CD4-positive, alpha-beta T cell treated with Interleukin-2 at 100 ng/mL for 4 hours (primary cell): ENCODE measurements at places on chromosomes 16 and 17.
A peak's percentile ranks its signal among the peaks of the same experiment; 100 is the strongest.

DNA sequence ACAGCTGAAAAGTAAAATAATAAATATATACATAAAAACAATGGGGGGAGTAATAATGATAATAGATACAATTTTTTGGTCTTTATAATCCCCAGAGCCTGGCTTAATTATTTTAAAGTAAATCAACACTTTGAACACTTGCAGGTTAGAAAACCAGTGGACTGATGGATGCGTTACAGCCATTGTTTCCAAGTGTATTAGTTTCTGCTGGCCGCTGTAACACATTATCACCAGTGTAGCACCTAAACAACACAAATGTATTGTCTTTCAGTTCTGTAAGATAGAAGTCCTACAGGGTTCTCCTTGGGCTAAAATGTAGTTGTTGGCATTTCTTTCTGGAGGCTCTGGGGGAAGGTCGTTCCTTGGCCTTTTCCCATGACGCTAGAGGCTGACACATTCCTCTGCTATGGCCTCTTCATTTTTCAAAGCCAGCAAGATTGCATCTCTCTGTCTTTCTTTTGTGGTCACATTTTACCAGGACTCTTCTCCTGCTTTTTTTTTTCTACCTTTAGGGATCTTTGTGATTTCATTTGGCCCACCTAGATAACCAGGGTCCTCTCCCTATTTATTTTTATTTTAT is 116.8 kb downstream of the WWOX start:
- no peak for DNase-seq

GRCh38 chr17:59829217-59830006 is 63.3 kb downstream of the TUBD1 start:
- peak; percentile 96 for DNase-seq

DNA sequence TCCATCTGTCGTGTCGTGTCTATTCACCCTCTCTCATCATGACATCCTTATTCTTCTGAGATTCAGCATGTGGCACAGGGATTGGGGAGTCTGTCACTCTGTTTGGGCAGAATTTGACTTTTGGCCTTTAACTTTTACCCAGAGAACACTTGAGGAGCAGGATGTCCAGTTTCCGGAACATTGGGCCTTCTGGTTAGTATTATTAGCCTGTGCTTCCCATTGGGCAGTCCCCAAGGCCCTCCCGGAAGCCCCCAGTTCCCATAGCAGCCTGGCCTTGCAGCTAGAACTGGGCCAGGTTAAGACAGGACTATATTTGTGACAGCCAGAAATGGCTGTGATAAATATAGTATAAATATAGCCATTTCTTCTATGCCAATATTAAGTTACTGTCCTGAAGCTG is 9.6 kb downstream of the SCN4A start:
- DNase-seq = no peak

DNA sequence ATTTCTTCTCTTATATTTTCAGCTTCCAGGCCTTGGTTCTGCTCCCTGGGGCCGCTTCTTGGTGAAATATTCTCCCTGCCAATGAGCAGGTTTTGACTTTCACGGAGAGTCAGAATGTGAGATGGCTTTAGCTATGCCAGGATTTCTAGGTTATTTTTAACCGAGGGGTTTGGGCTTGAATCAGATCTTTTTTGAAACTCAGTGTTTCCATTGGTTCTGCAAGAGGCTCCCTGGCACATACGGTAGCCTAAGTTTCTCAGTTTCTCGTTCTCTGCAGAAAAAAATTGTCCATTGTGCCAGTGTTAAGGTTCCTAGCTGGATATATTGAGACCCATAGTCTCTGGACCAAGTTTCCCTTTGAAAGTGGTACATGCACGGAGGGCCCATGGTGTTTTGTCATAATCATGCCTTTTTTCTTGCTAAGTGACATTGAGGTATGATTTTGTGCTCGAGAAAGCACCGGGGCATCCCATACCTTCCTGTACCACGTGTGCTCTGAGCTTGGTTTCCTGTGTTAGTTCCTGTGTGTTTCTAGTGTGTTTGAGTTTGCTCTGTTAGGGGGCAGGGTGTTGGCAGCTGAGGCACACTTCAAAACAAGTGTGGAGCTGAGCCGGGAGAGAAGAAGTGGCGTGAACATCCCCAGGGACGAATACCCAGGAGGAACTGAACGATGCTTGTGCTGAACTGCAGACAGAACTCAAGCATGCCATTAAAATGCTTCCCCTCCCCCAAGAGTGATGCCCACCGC is 127.2 kb downstream of the HS3ST3B1 start:
- DNase-seq = peak; percentile 69

DNA sequence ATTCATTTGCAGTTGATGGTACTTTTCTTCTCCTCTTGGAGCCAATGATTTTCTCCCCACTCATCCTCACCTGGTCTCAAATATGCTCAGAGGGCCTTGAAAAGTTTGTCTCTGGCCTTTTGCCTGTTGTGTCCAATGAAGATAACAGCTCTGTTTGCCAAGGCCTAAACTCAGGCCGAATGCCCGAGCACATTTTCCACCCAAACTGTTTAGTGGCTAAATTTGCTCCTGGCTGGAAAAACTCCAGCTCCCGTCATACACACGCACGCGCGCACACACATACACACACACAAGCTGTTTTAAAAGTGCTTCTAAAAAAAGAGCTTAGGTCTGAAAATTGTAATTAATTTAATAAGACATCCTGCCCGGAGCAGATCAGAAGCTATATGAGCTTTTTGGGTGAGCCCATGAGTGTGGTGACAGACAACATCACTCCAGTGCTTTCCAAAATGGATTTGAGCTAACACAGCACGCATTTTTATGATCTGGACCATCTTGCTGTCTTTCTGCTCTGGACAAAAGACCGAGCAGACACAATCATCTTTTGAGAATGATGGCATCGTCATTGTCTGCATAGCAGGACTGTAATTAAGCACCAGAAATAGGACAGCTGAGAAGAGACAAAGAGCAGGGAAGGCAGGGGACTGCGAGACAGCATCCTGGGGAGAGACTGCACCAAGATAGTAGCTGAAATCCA is 48.9 kb downstream of the IRX6 start:
- no peak for DNase-seq

DNA sequence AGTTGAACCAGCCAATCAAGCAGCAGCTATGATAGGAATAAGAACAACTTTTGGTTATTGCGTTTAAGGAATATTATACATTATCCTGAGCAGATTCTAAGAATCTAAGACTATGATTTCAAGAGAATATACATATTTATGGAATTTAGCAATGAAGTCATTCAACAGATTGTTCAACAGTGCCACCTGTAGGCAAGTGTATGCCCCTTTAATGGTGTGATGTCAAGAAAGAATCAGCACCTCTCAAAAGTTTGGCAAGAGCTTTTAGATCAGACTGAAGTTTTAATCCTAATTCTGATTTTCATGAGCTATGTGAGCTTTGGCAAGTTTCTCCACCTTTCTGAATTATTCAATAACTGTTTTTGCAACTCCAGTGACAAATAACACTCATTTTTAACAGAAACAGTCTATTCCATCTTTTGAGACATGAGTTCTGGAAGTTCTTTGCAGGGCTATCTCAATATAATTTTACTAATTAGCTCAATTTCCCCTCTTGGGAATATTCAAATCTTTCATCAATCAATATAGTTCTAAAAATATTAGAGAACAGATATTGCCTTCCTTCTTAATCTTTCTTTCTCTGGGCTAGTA is 474.3 kb upstream of the TOM1L1 start:
- no peak for DNase-seq

DNA sequence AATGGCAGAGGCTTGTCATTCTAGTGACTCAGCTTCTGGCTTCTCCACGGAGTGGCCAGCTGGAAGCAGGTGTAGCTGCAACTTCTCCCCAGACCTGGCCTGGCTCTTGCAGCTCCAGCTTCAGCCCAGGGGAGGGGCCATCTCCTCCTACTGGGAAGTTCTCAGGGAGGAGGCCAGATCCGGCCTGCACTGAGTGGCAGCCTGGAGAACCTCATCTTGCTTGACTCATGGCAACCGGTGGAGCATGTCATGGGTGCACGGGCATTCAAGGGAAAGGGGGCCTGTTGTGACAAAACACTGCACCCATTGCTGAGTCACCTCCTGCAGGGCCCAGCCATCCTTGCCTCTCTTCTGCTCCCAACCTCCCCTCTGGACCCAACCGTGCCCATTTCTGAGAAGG is 273.9 kb upstream of the MAF start:
- DNase-seq = no peak

- no peak for DNase-seq
Observed at GRCh38 chr17:74545843-74546230, at the start of gene CD300C. Gene CD300C, minus strand, starts transcription at chr17:74546115. Its CDS starts 333 bp downstream, at chr17:74545782.

DNA sequence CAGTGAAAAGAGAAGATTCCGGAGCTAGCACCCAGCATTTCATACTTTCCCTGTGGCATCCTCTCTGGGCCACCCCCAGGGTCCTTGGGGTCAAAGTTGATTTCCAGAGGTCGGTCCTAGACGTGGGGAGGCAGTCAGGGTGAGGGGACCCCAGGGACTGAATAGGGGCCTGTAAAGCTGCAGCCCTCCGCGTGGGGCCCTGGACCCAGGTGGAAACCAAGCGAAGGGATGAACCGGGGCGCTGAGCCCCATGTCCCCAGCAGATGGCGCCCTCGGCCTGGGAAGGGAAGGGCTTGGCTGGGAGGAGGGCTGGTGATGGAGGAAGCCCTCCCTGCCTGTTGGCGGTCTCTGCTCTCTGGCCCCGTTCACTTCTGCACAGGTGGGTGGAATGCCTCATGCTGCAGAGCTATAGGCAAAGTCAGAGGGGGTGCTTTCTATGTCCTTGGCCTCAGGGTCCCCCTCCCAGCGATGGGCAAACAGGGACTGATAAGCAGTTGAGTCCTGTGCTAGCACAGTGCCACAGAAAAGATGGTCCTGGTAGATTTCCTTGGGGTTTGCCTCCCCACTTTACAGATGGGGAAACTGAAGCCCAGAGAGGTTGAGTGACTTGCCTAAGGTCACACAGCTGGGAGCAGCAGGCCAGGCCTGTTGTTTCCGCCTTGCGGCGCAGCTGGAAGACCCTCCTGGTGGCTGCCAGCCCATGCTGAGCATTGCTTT is 163.4 kb upstream of the CIBAR2 start:
- peak; percentile 40 for DNase-seq

GRCh38 chr17:1628856-1629503 is 346 bp upstream of the SLC43A2 start:
- peak; percentile 94 for DNase-seq

GRCh38 chr17:77185137-77185536 is 44.4 kb downstream of the SEC14L1 start:
- DNase-seq = no peak

- no peak for DNase-seq
Observed at GRCh38 chr17:68440526-68440925, 16.8 kb downstream of the WIPI1 start.

DNA sequence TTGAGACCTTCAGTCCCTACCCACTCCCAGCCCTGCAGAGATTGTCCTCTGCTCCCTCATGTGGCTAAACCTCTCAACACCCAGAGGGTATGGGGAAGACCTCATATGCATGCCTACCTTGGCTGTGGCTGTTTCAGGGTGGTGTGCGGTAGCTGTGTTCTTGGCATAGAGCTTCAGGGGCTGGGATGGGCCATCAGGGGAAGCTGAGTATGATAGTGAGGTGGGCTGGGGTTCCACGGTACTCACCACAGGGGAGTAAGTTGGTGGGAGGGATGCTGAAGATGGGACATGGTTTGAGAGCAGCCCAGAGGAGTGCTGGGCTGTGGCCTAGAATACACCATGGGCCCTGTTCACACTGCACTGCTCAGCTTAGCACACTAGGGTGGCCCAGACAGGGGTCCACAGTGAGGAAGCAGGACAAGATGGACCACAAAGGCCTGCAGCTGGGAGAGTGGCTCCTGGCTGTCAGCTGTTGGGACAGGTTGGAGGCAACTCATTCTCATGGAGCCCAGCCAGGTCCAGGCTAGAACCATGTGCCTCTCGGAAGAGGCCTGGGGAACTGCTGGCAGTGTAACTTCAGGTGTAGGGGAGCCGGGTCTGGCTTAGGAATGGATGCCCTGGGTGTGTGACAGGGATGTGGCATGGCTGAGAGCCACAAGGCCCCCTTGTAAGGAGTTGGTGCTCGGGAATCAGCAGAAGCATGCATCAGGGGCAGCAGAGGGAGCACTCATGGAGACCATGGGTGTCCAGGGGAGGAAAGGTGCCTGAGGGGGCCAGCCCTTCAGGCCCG is 3.1 kb downstream of the MFAP4 start:
- no peak for DNase-seq

DNA sequence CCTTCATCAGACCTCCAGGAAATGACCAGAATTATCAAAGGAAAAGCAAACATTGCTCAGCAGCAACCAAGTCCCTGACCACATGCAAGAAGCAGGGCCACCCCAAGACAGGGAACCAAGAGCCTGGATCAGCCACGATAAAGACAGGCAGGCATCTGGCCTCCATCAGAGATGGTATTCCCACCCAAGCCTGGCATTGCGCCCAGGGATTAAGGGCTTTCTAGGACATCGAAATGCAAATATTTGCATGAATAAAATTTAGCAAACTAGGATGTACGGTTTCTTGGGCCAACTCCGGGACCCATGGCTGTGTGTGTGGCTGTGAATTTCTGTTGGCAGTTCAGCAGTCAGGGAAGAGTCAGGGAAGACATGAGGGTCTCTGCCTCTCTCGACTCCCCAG is 241.4 kb upstream of the DYNLRB2 start:
- no peak for DNase-seq

- no peak for DNase-seq
Observed at GRCh38 chr17:40490289-40490853, 11.1 kb downstream of the TNS4 start.

DNA sequence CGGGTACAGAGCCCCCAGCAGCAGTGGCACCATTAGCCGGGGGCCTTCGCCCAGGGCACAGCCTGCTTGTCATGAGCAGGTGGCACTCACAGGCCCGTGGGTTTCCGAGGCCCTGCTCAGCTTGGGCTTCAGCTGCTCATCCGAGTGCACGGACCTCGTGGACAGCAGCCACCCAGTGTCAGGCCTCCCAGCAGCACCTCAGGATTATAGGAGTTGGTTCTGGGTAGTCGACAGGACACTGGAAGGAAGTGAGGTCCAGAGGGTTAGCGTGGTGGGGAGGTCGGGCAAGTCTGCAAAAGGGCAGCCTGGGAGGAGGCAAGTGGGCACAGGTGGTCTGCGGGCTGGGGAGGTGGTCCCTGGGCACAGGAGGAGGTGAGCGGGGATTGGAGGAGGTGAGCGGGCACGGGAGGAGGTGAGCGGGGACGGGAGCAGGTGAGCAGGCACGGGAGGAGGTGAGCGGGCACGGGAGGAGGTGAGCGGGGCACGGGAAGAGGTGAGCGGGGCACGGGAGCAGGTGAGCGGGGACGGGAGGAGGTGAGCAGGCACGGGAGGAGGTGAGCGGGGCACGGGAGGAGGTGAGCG is 5.1 kb upstream of the CPNE7 start:
- no peak for DNase-seq

GRCh38 chr17:64148017-64148631 is 18.2 kb upstream of the ERN1 start:
- DNase-seq = no peak

DNA sequence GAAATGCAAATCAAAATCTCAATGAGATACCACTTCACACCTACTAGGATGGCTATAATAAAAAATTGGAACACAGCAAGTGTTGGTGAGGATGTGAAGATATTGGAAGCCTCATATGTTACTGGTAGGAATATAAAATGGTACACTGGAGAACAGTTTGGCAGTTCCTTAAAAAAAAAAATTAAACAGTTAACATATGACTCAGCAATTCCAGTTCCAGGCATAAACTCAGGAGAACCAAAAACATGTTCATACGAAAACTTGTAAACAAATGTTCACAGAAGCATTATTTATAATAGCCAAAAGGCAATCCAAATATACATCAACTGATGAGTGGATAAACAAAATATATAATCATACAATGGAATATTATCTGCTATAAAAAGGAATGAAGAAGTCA is 28.2 kb downstream of the ZNF652 start:
- no peak for DNase-seq
